ENCODE measurements at places on chromosomes 3 and 15.

DNA sequence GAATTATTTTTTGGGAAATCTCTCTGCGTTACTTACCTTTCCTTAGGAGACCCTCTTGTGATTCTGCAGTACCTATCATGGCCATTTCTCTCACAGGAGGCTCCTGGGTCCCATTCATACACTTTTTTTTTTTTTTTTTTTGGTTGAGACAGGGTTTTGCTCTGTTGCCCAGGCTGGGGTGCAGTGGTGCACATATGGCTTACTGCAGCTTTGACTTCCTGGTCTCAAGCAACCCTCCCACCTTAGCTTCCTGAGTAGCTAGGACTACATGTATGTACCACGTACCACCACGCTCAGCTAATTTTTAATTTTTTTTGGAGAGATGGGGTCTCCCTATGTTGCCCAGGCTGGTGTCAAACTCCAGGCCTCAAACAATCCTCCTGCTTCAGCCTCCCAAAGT lies 36.1 kb downstream of the TRAK1 start:
- no peak for DNase-seq

DNA sequence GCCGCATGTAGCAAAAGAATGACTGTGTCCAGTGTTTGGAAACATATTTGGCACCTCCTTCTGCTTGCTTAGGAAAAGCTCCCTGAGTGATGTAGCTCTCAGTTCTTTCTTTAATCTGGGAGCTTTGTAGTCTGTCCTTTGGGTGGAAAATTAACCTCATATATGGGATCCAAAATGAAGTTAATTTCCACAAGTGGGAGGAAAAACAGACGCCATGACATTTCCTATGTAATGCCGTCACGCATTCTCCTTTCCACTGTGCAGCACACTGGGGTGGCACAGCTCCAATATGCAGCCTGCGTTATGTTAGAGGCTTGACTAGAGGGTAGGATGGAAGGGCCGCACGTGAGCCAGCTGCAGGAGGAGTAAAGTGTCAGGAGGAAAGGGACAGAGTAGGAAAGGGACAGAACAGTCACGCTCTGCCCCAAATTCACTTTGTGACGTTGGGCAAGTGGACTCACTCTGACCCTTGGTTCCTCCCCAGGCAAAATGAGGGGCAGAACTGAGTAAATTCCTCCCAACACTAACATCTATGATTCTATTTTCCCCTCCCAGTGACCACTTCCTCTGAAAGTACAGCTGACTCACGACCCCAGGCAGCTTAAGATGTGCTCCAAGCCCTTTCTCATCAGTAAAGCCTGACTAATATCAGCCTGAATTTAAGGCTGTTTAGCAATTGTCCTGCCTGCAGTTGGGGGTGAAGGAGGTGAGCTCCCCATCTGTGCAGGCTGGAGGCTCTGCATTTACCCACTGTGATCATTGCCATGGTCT lies 176.5 kb upstream of the PFN2 start:
- peak; percentile 67 for DNase-seq

DNA sequence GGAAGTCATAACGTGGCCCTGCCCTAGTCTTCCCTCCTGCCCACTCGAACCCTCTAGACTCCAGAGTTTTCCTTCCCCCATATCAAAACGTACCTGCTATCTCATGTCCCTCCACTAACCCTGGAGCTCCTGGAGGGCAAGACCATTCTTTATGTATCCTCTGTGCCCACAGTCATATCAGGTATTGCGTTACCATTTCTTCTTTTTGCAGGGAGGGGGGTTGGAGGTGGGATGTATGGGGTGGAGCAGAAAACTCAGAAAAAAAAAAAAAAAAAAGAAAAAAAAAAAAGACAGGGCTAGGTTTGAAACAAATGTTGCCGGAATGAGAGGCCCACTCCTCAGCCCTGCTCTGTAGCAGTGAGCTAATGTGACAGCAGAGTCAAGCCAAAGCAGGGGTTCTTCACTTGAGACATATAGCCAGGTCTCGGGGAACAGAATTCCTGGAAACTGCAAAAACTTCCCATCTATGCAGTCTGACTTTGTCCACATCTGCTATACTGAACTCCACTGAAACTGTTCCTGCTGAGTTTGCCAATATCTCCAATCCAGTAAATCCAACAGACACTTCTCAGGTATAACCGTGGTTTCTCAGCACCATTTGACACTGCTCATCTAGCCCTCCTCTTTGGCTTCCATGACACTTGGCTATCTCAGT lies 31.1 kb downstream of the PARP16 start:
- no peak for DNase-seq

DNA sequence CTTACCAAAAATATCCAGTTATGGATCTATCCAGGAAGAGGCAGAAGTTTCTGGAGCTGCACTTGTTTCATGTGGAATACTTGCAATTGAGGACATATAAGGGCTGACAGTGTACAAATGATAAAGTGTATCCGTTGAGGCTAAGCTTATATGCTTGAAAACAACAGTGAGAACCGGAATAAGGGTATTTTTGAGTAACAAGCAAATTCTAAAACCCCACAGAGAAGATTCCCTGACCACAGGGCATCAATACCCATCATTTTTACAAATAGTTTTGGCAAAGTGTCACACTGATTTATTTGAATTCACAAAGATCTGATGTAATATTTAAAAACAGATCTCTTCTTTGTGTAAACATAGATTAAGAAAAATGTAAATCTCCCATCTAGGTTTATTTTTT lies 208.4 kb downstream of the FMN1 start:
- no peak for DNase-seq

GRCh38 chr3:127670229-127670559 lies 2.6 kb upstream of the ABTB1 start:
- no peak for DNase-seq

GRCh38 chr3:119469418-119470189 lies 841 bp downstream of the POGLUT1 start:
- DNase-seq = peak; percentile 41

- DNase-seq = no peak
Observed at GRCh38 chr3:114743746-114744485, 403.2 kb downstream of the ZBTB20 start.

- DNase-seq = peak; percentile 16
Observed at GRCh38 chr3:84108442-84108971, 850.3 kb upstream of the CADM2 start.

Data from lung (tissue), 17 donors.